LHCN-M2 (cell line): ENCODE measurements at places on chromosomes 5 and 9. TPM values are rescaled to one million over a fixed set of nuclear protein-coding genes. Genes with fewer than 3 reads are reported as not detected.

Gene BHMT2
- total RNA-seq: 0.45 and 0.63 TPM in 2 replicates

Gene ACTBL2
- total RNA-seq: not detected in 2 replicates

Gene NOL6
- total RNA-seq: 34.8 and 35.7 TPM in 2 replicates

Gene SPAAR
- total RNA-seq: 0.17 and 0.38 TPM in 2 replicates

Gene FOXE1
- not detected in 2 replicates for total RNA-seq

Gene BAAT
- total RNA-seq: 0.06 TPM in 1 of 2 replicates, not detected in the other

Gene FAM78A
- total RNA-seq: 0.58 and 1.7 TPM in 2 replicates

Gene COL23A1
- not detected in 2 replicates for total RNA-seq

Gene SLC34A3
- total RNA-seq: 0.06 TPM in 1 of 2 replicates, not detected in the other

Gene GMCL2
- not detected in 2 replicates for total RNA-seq

Gene TMEM171
- total RNA-seq: 62.6 and 65.9 TPM in 2 replicates

Gene ZFP2
- total RNA-seq: 0.64 and 0.92 TPM in 2 replicates

Gene SVEP1
- total RNA-seq: 1.0 and 1.3 TPM in 2 replicates

Gene ZDHHC11
- total RNA-seq: 0.17 TPM in 1 of 2 replicates, not detected in the other

Gene FGF1
- total RNA-seq: 4.8 and 5.8 TPM in 2 replicates

Gene CYFIP2
- total RNA-seq: 6.1 and 9.9 TPM in 2 replicates

Gene PIP5K1B
- not detected in 2 replicates for total RNA-seq

Gene ENDOG
- total RNA-seq: 30.5 and 48.3 TPM in 2 replicates

Gene CCDC180
- total RNA-seq: not detected in 2 replicates

Gene IFNA2
- total RNA-seq: not detected in 2 replicates

Gene PCDH1
- not detected in 2 replicates for total RNA-seq

Gene INSL6
- total RNA-seq: not detected in 2 replicates

Gene CLIC3
- 0.52 TPM in 1 of 2 replicates, not detected in the other for total RNA-seq

Gene RPL12
- 2,134 and 2,339 TPM in 2 replicates for total RNA-seq

Gene SLC25A25
- total RNA-seq: 24.9 and 25.2 TPM in 2 replicates

Gene KDM3B
- total RNA-seq: 30.3 and 36.1 TPM in 2 replicates

Gene C9orf50
- total RNA-seq: not detected in 2 replicates

Gene NHP2
- 404 and 428 TPM in 2 replicates for total RNA-seq

Gene FBP2
- not detected in 2 replicates for total RNA-seq

Gene TAF11L10
- not detected in 2 replicates for total RNA-seq

Gene DOCK8
- total RNA-seq: not detected in 2 replicates

Gene SHOC1
- total RNA-seq: 0.26 TPM in 1 of 2 replicates, not detected in the other

Gene C8G
- total RNA-seq: not detected in 2 replicates

Gene DMRT3
- total RNA-seq: not detected in 2 replicates

Gene CTXN3
- not detected in 2 replicates for total RNA-seq

Gene G3BP1
- total RNA-seq: 203 and 204 TPM in 2 replicates

Gene ABO
- not detected in 2 replicates for total RNA-seq

Gene PDE6A
- total RNA-seq: 0.58 and 1.1 TPM in 2 replicates

Gene ZDHHC11B
- total RNA-seq: not detected in 2 replicates

Gene PCDHGA6
- 0.77 and 0.98 TPM in 2 replicates for total RNA-seq

Gene PRDM9
- not detected in 2 replicates for total RNA-seq

Gene RNF38
- 10.3 and 13.5 TPM in 2 replicates for total RNA-seq

Gene SPINK13
- total RNA-seq: not detected in 2 replicates

Gene ZNF354B
- total RNA-seq: 8.3 and 11.8 TPM in 2 replicates

Gene INSYN2B
- total RNA-seq: 7.4 and 8.3 TPM in 2 replicates

Gene TYRP1
- total RNA-seq: not detected in 2 replicates

Gene FAM151B
- total RNA-seq: 3.0 and 3.1 TPM in 2 replicates

Gene GAPT
- not detected in 2 replicates for total RNA-seq
